ENCODE measurements at places on chromosomes 16 and 17.

DNA sequence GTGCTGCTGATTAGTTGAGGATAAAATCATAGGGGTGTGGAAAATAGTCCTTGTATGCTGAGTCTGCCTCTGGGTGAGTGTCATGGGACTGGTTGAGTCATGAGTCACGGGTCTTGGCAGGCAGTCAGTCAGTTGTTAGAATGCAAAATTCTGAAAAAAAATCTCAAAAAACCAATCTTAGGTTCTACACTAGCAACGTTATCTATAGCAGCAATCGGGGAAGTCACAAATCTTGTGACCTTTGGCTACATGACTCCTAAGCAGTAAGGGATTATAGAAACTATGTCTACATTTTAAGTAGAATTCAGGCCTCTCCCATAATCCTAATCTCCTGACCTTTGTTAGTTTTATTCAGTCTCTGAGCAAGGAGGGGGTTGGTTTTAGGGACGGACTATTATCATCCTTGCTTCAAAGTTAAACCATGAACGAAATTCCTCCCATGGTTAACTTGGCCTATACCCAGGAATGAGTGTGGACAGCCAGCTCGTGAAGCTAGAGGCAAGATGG is 18.0 kb upstream of the PMFBP1 start:
- no peak for DNase-seq

DNA sequence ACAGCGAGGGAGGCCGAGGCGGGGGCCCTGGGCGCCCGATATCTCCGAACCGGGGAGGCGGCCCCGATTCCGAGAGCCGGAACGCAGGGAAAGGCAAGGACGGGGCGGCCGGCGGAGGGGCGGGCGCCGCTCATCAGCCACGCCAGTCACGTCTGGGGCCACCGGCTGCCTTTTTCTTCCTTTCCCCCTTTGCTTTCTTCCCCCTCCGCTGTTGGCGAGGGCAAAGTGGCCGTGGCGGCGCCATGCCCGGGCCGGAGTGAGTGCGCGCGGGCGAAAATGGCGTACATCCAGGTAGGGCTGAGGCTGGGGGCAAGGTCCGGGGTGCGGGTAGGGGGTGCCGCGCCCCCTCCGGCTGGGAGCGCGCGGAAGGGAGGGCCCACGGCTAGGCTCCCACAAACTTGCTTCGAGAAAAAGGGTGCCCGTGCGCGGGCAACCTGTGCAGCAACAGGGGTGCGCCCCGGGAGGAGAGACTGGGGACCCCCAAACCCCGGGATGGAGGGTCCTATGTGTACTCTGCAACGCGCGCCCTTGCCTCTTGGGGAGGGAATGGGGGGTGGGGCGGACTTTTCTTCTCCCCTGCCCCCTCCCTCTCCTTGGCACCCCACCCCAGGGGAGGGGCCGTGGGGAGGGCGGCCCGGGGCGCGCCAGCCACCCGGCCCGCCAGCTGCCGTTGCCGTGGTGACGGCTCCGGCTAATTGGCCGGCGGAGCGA is 486 bp downstream of the SYT17 start:
- no peak for DNase-seq

DNA sequence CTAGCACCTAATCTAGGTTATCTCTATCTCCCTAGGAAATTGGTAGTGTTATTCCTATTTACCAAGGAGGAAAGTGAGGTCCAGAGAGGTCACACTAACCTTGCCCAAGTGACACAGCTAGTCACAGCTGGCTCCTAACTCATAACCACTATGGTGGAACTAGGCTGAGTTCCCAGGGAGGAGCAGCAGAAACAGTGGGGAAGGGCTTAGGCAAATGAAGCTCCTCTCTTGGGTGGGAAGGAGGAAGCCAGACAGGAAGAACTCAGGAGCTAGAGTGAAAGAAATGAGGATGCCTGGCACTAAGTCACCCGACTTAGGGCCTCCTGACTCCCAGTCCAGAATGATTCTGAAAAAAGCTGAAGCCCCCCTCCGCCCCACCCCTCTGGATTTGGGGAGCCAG is 34.5 kb downstream of the PSME3IP1 start:
- no peak for DNase-seq

DNA sequence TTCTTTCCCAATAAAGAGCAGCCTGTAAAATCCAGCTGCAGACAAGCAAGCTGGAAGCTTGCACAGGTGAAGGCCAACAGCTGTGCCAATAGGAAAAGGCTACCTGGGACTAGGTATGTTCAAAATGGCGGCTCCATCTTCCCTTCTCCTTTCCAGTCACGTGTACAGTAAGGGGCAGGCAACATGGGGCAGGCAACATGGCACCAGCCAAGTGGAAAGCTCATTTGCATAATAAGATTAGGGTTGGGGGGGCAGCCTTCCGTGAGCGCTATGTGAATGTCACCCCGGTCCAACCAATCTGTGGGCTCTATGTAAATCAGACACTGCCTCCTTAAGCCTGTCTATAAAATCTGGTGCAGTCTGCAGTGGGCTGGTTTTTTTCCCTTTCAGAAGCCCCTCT is 31.3 kb downstream of the TVP23A start:
- no peak for DNase-seq

DNA sequence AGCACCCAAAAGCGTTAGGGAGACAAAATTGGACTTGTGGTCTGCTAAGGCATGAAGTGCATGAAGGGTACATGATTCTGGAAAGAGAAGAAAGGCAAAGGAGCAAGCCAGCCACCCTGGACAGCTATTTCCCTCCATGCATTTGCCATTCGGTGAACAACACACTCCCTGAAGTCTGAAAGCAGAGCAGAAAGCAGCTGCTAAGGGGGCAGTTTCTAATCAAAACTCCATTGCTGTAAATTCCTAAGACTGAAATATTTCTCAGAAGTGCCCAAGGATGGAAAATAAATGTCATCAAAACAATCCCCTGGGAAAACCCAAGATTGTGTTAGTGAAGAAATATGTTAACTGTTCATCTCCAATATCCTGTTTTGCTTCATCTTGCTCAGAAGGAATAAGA is 44.3 kb downstream of the PMP22 start:
- no peak for DNase-seq

GRCh38 chr17:39617446-39618245 is 9.1 kb upstream of the PPP1R1B start:
- peak; percentile 64 for DNase-seq
